Vagina (tissue), 2 donors: ENCODE measurements at places on chromosomes 13 and 19.

DNA sequence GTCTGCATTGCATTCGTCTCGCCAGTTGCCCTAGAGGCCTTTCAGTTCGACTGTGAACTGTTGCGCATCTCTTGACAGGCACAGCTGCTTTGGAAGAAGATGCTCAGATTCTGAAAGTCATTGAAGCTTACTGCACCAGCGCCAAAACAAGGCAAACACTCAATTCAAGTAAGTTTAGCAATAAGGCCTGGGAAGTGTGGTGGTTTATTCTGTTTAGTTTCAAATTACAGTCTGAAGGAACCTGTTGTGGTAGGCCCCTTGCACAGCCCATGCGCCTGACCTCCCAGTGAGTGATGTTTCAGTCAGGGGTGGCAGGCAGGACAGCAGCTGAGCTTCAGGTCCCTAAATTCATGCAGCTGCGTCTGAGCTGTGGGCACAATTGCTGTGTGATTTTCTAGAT, 32.2 kb upstream of the TEX29 start:
- DNase-seq = no peak

DNA sequence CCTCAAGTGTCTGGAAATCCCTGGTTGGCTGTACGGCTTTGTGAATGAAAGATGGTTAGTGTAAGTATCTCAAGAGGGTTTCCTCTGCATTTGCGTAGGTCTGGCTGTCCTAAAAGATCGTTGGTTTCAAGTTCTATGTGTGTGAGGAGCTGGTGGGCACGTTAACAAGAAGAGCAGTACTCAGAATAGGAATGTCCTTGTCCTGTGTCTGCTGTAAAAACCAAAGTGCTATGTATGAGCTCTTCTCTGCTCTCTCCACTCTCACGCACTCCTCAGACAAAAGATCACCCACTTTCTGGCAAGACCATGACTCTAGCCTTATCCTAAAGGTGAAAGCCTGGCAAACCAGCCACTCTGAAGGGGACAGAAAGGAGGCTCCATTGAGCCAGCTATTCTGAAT, 39.1 kb downstream of the USP12 start:
- DNase-seq = no peak

DNA sequence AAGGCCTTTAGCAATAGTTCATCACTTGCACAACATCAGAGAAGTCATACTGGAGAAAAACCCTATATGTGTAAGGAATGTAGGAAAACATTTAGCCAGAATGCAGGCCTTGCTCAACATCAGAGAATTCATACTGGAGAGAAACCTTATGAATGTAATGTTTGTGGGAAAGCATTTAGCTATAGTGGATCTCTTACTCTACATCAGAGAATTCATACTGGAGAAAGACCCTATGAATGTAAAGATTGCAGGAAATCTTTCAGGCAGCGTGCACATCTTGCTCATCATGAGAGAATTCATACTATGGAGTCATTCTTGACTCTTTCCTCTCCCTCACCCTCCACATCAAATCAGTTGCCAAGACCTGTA, 19.8 kb downstream of the ZNF583 start:
- DNase-seq = no peak

GRCh38 chr19:38233740-38234251, 9.8 kb upstream of the DPF1 start:
- no peak for DNase-seq

- no peak for DNase-seq
Measured at GRCh38 chr13:44117351-44117750, 237.6 kb downstream of the LACC1 start.

GRCh38 chr19:39321117-39321831, 611 bp upstream of the LRFN1 start:
- no peak for DNase-seq

DNA sequence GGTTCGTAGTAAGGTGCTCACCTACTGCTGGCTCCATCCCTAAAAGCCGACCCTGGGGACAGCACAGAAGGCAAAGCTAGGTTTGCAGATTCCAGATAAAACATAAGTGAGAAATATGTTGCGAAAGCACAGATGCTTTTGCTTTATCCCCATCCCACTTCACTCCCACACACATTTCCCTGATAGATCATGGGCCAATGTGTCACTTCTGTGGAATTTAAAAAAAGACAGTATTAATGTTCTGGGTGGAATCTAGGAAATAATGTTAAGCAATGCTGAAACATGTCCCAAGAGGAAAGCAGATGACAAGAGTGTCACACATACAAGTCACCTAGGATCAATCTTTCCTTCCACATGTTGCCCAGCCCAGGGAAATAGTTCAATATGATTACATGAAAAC, 661.0 kb upstream of the MIR17HG start:
- DNase-seq = no peak

- no peak for DNase-seq
Measured at GRCh38 chr19:18848878-18849661, 17.3 kb downstream of the UPF1 start.

- no peak for DNase-seq
Measured at GRCh38 chr13:29067306-29067945, 247.3 kb downstream of the MTUS2 start.

- no peak for DNase-seq
Measured at GRCh38 chr13:110301083-110301482, 5.9 kb downstream of the COL4A1 start.

GRCh38 chr13:26895081-26895807, 134.7 kb upstream of the GPR12 start:
- no peak for DNase-seq

DNA sequence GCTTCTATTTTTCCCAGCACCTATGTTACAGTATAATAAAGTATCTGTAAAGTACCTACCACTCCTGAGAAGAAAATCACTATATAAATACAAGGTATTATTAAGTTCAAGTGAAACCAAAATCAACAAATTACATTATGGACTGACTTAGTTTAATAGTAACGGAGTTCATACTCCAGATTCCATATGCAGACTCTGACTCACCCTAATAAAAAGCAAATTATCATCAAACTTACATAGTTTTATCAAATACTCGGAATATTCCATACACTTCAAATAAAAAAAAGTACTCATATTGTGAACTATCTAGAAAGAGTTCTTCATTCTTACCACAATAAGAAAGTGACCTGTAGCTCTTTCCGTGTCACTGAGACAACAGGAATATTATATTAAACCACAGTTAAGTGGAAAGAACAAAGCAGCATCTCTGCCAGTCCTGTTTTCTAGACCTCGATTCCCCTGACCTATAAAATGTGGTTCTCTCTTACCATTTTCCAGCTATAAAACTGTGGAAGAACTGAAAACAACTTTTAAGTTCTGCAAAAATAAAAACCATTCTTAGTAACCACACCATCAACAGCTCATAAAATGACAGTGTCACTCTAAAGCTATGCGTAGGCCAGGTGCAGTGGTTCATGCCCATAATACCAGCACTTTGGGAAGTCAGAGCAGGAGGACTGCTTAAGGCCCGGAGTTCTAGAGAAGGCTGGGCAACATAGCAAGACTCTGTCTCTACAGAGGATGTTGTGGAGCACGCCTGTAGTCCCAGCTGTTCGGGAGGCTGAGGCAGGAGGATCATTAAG, 42.6 kb downstream of the USP12 start:
- DNase-seq = no peak

DNA sequence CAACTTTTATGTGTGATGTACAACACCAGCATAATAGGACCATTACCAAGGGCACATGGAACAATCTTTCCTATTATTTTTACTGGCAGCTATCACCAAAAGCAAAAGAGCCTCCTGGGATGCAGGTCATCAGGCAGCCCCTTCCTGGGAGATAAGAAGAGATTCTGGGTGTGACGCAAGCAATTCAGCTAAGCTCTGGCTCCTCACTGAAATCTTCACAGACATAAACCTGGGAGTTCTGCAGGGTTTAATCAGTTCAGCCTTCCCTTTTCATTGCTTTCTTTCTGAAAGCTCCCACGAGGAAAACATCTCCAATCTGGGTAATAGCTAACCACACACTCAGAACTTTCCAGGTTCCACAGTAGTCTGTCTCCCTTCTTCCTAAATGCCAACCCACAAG, 341.1 kb downstream of the ENOX1 start:
- no peak for DNase-seq

DNA sequence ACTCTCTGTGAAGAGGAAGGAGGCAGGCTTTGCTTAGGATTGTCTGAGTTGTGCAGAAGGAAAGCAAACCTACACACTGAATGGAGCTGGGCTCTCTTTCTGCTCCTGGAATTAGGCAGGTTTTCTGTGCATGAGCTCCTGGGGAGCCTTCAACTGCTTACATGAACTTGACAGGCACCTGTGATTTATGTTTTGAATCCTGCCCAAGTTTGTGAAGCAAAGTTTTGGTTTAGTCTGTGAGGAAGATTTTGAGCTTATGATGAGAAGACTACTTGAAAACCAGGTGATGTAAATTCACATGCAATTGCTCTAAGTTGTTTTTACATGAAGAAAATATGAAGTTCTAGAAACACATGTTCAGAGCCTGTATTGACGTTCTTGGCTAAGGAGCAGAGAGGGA, 109.0 kb downstream of the SLAIN1 start:
- DNase-seq = no peak

DNA sequence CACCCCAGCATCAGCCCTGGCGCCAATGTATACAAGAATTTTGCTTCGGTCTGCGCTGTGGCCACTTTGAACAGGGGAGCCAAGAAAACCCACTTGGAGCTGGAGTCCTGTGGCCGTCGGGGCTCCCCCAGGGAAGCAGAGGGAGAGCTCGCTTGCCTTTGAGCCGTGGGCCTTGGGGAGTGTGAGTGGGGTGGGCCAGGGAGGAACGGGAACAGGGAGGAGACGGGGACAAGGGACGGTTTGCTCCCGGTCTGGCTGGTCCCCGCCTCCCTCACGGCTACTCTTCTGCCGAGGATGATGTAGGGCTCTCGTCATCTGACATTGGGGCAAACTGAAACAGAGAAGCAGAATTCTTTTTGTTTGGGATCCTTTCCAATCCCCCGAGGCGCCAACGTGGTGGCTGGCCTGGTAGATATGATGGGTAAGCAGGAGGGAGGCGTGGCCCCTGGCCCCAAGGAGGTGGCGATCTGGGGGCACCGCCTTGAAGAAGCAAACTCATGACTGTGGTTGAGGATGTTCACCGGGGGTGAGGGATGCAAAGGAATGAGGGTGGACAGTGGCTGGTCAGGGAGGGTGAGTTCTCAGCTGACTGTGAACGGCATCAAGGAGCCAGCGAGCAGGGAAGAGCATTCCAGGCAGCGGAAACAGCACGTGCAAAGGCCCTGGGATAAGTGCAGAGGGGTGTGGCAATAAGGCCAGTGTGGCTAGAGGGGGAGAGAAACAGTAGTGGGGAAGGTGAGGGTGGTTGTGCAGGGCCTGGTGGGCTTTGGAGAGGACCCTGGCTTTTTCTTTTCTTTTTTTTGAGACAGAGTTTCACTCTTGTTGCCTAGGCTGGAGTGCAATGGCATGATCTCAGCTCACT, 10.9 kb upstream of the SPC24 start:
- no peak for DNase-seq

GRCh38 chr19:33476151-33476707, 45.4 kb downstream of the PEPD start:
- no peak for DNase-seq

DNA sequence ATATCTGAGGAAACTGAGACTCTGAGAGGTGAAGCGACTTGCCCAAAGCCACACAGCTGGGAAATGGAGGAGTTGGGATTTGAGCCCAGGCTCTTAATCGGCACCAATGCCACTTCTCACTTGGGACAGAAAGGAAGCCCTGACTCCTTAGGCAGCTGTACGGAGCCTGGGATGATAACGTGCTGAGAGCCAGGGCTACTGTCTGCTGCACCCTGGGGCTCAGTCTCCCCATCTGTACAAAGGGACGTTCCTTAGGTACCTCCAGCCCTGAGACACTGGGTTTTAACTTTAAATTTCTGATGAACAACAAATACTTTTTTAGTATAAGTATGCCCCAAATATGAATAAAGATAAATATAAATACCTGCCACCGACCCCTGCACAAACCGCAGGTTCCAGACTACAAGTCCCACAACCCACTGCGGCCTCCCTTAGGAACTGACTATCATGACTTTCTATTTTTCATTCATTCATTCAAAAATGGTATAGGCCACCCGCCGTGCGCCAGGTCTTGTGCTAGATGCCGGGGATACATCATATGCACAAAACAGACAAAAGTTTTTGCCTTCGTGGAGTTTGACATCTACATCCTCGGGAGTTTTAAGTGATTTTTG, 776 bp upstream of the NCLN start:
- no peak for DNase-seq

- DNase-seq = peak; percentile 47
Measured at GRCh38 chr19:15666883-15667282, 6.0 kb upstream of the CYP4F12 start.

- DNase-seq = no peak
Measured at GRCh38 chr19:20162821-20163220, 4.2 kb upstream of the ZNF486 start.

GRCh38 chr13:103188713-103189326, 122.6 kb upstream of the SLC10A2 start:
- DNase-seq = no peak

- no peak for DNase-seq
Measured at GRCh38 chr19:42295831-42296525, 6.0 kb upstream of the PRR19 start.

GRCh38 chr19:55679343-55680257, 4.6 kb downstream of the EPN1 start:
- DNase-seq = no peak

- DNase-seq = no peak
Measured at GRCh38 chr13:51495316-51495715, 42.5 kb upstream of the INTS6 start.

DNA sequence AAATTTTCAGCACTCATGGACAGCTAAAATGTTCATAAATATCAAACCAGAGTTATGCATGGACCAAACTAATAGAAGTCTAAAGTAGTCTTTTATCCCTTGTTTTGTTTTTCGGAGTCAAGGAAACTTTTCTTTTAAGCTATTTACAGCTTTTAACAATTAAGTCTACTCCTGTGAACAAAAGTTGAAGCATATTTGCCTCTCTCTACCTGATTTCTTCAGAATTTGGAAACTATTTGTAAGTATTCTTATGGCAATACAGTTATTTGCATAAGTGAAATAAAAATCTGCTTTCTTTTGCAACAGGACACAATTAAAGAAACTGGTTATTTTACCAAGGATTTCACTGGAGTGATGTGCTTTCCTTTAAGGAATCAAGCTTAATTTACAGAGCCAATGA, 47.1 kb upstream of the ANKRD10 start:
- DNase-seq = no peak

- no peak for DNase-seq
Measured at GRCh38 chr19:16288544-16288943, 36.1 kb upstream of the KLF2 start.

- no peak for DNase-seq
Measured at GRCh38 chr13:66312312-66313087, 917.6 kb downstream of the PCDH9 start.

- DNase-seq = peak; percentile 27
Measured at GRCh38 chr19:51511353-51511752, 9.8 kb upstream of the SIGLEC12 start.
